K562 (cell line): ENCODE measurements at places on chromosomes 2 and 18. TPM values are rescaled to one million over a fixed set of nuclear protein-coding genes. Genes with fewer than 3 reads are reported as not detected.

Gene TGIF1
- 44.6 and 49.3 TPM in 2 replicates for total RNA-seq

Gene LOXHD1
- not detected in 2 replicates for total RNA-seq

Gene MOCOS
- 12.4 TPM in 2 replicates for total RNA-seq

Gene SLC11A1
- 1.2 and 1.6 TPM in 2 replicates for total RNA-seq

DNA sequence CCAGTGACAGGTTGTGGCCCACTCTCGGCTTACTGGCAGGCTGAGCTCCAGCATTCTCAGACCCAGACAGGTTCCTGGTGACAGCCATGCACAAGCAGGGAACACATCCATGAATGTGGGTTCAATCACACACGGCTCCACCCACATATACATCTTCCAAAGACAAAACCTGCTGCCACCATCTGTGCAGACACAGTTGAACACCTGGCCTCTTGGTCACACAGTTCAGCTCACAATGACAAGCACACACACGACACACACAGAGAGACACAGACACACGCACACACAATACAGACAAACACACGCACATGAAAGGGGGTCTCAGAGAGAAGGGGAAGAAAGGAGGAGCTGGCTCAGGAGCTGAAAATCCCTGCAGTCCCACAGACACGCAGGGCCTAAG lies 32.1 kb upstream of the PTMA start:
- DNase-seq, result no peak

- peak; percentile 10 for DNase-seq
Measured at GRCh38 chr2:78778756-78779510, 246.6 kb upstream of the REG3G start.

- DNase-seq, result no peak
Measured at GRCh38 chr18:64519201-64519600, 370.3 kb upstream of the LINC00305 start.

GRCh38 chr2:237293978-237294377 lies 120.0 kb downstream of the COL6A3 start:
- DNase-seq, result no peak

GRCh38 chr2:7774481-7774880 lies 857.3 kb downstream of the RNF144A start:
- no peak for DNase-seq

GRCh38 chr2:170739048-170739447 lies 23.9 kb downstream of the SP5 start:
- no peak for DNase-seq

- no peak for DNase-seq
Measured at GRCh38 chr2:10265329-10266132, 37.2 kb upstream of the HPCAL1 start.
